ENCODE measurements at places on chromosomes 4 and X.

DNA sequence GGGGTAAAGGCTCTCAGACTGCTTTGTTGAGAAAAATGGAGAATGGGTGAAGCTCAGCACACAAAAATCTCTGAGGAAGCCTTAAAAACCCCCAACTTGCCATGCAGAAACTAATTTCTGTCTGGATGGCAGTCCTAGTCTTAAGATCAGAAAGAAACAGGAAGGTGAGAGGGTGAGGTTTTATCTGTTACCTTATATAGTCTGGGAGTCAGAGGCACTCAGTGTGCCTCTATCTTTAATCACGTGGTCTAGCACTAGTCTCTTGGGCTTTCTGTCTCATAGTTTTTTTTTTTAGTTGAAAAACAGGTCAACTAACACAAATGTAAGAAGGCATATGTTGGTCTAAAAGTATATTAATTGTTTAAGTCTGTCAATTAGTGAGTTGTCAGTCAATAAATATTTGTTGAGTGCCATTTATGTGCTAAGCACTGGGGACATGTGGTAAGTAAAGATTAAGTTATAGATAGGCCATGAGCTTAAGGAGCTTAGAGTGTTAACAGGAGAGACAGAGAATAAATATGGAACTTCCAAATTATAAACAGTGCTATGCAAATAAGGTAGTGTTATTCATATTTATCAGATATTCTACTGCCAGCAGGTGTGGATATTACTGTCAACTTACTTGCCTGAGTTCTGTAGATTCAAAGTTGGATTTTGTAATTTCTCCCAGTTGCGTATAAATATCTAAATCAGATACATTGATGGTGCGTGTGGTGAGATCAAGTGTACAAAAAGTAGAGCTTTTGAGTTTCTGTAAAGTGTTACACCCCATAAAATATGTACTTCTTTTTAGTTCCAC is 7.0 kb downstream of the CYBB start:
- no peak for DNase-seq

DNA sequence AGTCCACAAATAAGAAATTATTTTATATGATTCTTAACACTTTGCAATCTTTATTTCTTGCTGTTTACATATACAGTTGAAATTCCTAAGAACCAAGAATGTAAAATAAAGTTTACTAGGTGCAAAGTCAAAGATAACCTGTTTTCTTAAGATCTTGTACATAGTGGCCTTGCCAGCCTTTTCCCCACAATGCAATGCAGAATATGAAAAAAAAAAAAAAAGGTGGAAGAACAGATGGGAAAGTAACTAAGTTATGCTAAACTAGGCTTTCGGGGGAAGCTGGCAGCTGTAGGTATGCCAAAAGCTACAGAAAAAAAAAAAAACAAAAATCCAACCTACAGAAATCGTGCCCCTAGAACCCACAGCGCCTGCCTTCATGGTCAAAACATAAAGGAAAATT is 1588.4 kb downstream of the STIM2 start:
- DNase-seq: no peak

DNA sequence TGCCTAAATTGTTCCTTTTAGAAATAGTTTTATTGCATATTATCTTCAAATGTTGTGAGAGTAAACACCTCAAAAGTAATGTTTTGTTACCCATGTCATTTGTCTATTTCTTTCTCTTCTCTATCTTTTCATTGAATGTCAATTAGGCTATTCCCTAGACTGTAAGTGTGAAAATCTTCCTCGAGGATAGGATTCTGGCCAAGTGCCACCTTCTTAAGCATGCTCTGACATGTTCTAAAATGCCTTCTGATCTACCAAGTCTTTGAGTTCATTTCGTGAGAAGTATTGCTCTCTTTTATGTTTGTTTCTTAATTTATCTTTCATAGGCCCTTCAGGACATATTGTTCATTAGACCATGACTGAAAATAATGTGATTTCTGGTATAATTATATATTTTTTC is 44.1 kb upstream of the TLL1 start:
- no peak for DNase-seq

GRCh38 chr4:31793907-31794306 is 1073.7 kb downstream of the PCDH7 start:
- DNase-seq: no peak

DNA sequence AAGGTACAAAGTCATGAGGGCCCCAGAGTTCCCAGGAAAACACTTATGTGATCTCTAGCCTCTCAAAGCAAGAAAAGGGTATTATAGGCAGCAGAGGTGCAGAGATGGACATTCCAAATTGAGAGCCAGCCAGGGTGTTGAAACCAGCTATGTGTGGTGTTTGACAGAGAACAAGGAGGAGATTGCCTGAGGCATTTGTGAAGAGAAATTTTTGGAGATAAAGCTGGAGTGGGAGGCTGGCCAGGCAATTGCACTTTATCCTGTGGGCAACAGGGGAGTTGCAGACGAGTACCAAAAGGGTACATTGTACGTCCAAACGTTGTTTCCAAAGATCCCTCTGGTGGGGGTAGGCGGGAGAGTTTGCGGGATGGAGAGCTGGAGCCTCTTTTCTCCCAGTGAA is 2.5 kb upstream of the GABRE start:
- DNase-seq: no peak

GRCh38 chrX:9940421-9940820 is 26.7 kb upstream of the CLDN34 start:
- DNase-seq: no peak

DNA sequence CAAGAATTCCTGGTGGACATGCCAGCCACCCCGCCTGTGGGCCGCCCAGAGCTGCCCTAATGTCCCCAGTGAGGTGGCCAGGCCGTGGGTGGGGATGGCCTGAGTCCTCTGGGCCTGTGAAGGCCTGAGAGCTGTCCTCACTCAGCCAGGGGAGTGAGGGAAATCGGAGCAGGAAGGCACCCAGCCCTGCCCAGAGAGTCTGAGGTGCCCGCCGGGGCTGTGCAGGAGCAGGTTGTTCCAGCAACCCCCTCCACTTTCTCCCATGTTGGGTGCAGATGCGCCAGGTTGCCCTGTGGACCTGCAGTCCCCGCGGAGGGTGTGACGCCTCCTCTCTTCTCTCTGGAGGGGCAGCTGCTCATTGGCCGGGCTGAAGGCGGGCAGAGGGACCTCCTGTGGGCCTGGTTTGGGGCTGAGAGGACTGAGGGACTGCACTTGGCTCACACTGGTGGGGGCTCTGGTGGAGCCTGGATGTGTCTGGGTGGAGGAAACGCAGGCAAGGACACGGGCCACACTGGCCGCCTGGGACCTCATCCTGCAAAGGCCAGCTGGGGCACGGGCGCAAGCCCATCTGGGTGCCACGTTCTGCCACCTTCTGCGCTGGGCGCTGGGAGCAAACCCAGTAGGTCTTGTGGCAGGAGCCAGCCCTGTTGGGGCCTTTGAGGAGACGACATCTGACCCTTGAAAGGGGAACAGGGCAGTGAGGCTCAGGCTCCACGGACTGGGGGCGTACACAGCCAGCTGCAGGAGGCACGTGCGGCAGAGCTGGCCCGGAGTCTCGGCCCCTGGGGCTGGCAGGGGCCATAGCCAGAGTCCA is 14.0 kb downstream of the DOK7 start:
- no peak for DNase-seq

- DNase-seq: no peak
These were observed 149.8 kb downstream of the GBA3 start for GRCh38 chr4:22842360-22843018.

- no peak for DNase-seq
These were observed 183.9 kb downstream of the CPEB2 start for GRCh38 chr4:15186149-15186548.

DNA sequence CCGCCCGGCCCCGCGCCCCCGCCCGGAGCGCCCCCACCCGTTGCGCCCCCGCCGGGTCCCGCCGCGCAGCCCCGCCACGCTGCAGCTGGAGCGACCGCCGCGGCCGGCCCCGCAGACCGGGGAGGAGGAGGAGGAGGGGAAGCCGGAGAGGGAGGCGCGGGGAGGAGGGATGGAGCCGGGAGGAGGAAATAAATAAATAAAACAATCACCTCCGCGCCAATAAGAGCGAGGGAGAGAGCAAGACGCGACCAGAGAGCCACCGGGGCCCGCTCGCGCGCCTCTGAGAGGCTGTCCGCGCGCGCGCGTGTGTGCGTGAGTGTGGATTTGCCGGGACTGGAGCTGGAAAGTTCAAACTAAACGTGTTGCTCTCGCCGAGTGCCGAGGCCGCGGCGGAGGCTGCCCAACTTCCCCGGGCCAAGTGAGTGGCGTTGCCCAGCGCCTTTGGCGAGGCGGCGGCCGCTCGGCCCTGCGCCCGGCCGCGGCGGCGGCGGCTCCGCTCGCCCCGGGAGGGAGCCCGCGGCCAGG is 2184.4 kb upstream of the TENM3 start:
- no peak for DNase-seq

DNA sequence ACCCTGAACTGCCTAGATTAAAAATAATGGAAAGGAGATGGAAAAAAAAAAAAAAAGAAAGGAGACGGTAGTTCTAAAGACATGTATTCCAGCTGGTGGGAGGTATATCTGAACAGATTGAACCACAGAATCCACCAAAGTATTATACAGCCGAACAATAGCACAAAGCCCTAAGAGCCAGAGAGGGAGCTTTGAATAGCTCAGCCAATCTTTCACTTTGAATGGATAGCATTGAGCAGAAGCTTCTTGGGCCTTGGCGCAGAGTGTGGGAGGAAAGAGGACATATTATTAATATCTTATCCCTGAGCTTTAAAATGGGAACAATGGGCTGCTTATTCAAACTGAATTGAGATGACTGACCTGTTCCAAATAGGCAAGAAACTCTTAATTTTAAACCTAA is 147.8 kb upstream of the PAQR3 start:
- DNase-seq: no peak

DNA sequence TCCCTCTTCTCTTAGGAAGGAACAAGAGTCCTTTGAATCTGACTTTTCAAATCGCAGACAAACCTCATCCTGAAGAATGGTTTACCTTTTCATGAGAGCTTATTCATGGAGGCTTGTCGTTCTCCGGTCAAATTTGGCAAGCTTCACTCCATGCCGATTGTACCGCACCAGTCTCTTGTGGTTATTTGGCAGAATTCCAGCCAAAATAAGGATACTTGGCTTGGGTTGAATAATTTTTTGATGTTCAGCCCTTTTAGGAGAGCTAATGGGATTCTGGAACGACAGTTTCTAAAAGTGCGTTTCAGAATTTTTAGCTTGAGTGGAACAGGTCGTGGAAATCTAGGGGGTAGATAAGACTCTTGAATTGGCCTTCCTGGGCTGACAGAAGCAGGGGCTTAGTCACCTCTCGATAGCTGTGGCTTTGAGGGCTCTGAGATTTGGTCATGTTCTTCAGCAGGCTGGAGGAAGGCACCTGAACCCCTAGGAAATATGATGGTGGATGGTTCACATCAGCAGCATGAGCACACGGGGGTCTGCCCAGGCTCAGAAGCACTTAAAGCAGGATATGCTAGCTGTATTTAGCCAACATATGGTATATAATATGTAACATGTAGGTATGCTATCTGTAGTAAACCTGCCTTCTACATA is 1.5 kb downstream of the KLHL2 start:
- no peak for DNase-seq

GRCh38 chrX:132393085-132393484 is 95.8 kb downstream of the MBNL3 start:
- no peak for DNase-seq

DNA sequence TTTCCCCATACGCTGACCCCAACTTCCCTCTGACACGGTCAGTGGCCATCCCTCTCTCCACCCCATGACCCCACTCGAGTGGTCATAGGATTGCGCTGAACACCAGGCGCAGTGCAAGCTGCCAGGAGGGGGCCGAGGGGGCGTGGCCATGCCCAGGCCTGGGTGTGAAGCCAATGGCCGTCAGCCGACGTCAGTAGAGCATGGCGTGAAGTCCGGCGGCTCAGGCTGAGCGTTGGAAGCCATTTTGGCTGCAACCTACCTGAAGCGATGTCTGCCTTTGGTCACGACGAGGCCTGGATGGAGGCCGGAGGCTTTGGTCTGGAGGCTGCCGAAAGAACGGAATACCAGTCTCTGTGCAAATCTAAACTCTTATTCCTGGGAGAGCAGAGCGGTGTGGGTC is at the start of gene RAB41:
Gene RAB41 (plus strand): TSS at position 222 of the 400 bp plus-strand sequence. CDS start 46 bp downstream, at position 268.
- no peak for DNase-seq

- DNase-seq: no peak
These were observed 25.9 kb downstream of the PKD2 start for GRCh38 chr4:88033309-88033708.

DNA sequence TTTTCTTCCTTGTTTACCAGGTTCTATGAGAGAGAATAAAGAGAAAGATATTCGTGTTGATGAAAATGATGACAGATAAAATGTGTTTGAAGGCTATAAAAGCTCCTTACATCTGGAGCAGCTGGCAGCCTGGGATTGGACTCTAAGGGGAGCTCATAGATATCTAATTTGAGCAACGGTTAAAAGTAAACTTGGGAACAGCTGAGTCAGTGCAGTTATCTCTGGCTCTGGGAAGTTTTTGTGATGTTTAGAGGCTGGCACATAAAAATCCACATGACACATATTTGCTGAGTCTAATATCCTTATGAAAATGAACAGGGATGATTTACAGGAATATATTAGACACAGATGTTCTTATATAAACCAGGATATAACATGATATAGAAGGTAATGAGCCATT is 331.8 kb upstream of the TENM3 start:
- DNase-seq: no peak

DNA sequence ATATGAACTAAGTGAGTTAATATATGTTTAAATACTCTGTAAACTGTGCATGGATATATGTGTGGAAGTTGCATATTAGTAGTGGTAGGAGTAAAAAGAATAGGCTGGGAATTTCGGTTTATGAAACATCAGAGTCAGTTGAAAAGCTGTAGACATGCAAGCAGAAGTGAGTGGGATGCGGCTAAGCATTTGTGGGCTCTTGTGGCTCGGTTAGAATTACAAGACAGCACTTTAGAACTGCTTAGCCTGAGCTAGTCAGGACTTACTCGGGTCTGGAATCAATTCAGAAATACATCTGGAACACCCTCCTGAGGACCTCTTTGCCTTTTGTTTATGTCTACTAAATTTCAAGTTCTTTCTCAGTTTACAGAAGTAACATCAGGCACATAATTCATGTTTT is 93.6 kb downstream of the AFF2 start:
- no peak for DNase-seq

GRCh38 chr4:97646997-97647396 is 496.3 kb downstream of the STPG2 start:
- no peak for DNase-seq

GRCh38 chr4:122959981-122960610 is 37.7 kb upstream of the NUDT6 start:
- no peak for DNase-seq

GRCh38 chrX:123083924-123084323 is 100.2 kb upstream of the GRIA3 start:
- DNase-seq: no peak

DNA sequence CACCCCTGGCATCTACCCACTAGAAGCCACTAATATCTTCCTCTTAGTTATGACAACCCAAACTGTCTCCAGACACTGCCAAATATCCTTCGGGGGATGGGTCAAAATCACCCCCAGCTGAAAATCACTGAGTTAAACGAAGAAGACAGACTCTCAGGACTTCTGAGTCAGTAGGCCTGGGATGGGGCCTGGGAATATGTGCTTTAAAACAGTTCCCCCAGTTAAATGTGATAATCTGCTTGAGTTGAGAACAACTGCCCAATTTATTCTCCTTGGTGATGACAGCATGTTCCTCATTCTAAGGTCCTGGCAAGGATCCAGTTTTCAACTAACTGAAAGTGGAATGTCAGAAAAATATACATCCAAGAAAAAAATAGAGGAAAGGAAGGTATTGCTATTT is 52.4 kb downstream of the CBLL2 start:
- no peak for DNase-seq

Measured in NCI-H2107 (cell line).